ENCODE measurements at places on chromosomes 5 and 9.
A peak's percentile ranks its signal among the peaks of the same experiment; 100 is the strongest.

DNA sequence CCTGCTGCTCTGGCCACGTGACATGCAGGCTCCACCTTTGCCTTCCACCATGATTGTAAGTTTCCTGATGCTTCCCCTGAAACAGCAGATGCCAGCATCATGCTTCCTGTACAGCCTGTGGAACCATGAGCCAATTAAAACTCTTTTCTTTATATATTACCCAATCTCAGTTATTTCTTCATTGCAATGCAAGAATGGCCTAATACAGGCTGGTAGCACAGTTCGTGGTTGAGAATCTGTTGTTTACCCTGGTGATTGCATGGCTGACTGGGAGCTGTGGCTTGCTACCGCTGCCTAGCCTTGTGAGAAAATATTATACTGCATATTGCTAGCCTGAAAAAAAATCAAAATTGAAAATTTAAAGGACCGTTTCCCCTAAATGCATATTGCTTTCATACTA is 44.8 kb upstream of the PTPN3 start:
- no peak for DNase-seq

DNA sequence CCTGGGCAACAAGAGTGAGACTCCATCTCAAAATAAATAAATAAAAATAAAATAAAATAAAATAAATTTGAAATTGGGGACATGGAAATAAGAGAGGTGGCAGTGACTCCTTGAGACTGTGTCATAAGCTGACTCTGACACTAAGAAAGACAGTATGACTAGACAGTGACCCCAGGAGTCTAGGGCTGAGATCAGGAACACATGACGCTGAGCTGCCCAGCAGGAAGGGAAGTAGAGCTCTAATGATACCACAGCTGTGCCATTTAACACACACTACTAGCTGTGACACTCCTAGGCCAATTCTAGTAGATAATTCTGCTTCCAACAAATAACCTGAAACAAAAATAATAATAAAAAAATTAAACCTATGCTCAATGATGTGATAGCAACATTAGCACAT is 293.0 kb downstream of the SEC61B start:
- DNase-seq, result no peak

DNA sequence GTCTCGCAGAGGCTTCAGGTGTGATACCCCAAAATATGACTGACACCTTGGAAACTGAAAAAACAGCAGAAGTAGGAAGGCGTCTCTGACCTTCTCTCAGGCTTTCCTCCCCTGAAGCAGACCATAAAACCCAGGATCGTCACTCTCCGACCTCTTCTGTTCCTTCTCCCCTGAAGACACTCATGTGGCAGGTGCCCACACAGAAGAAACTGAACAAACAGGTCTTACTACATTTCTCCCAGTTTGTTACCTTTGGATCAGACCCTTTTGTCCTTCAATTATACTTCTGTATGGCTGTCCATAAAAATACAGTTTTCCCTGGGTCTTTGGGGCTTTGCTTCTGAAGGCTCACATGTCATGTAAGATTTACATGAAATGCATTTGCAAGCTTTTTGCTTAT is 10.3 kb upstream of the PRUNE2 start:
- no peak for DNase-seq

GRCh38 chr9:107700847-107701246 is 211.3 kb upstream of the KLF4 start:
- no peak for DNase-seq

DNA sequence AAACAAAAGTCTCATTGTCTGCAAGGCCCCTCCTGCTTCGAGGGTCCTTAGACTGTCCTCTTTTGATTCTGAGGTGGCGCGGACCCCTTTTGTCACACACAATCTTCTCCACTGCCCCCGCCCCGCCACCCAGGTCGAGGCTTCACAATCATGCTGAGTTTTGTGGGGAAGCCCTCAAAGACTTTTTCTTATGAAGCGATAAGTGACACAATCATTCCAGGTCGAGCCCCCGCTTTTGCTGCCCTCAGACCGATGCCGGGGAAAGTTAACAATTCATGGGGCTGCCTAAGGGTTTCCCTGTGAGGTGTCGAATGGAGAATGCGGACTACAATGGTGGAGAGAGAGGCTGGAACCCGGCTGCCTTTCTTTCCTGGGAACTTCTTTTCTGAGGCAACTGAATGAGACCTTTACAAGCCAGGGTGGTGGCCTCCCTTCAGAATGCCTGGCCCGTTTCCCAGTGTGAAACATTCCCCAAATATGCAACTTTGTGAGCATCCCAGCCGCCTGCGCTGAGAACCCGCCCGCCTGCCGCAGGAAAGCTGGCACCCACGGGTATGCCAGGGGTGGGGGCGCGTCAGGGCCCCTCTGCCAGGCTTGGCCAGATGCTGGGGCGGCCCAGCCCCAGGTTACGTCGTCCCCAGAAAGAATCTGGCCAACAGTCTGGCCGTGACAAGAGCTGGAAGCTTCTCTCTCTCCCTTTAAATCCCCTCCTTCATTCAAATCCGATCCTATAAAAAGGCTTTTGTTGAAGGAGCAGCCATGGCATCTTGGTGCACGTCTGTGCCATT is 71.9 kb downstream of the MAP1B start:
- no peak for DNase-seq

- DNase-seq, result no peak
These were observed 25.5 kb downstream of the FOXI1 start for GRCh38 chr5:170131235-170131634.

- DNase-seq, result peak; percentile 19
These were observed 56.3 kb downstream of the DAB2IP start for GRCh38 chr9:121707477-121708424.

DNA sequence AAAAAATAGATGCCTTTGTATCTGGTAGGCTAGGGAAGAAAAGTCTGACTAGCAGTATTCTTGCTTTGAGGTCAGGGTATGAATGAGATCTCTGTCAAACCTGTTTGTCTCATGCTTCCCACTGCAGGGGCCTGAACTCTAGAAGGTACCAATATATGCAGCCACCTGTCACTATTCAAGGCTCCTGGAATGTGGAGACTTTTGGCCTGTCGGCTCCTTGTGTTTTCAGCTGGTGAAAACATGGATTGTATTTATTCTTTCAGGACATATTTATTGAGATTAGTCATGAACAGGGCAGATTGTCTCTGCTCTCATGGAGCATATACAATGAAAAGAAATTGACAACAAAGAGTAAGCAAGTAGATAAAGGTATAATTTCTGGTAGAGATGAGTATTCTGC is 255.8 kb downstream of the ARHGAP26 start:
- DNase-seq, result no peak

DNA sequence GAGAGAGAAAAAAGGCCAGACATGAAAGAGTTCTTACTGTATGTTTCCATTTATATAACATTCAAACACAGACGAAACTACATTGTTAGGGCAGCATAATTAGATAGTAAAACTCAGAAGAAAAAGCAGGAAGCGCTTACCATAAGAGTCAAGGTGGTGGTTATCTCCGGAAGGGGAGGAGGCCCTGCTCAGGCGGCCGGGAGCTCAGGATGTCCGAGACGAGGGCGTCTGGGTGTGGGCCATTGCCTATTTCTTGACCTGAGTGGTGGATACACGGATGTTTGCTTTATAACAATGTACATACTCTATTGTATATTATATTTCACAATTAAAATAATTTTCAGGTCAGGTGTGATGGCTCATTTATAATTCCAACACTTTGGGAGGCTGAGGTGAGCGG is 80.9 kb upstream of the COL5A1 start:
- DNase-seq, result no peak

DNA sequence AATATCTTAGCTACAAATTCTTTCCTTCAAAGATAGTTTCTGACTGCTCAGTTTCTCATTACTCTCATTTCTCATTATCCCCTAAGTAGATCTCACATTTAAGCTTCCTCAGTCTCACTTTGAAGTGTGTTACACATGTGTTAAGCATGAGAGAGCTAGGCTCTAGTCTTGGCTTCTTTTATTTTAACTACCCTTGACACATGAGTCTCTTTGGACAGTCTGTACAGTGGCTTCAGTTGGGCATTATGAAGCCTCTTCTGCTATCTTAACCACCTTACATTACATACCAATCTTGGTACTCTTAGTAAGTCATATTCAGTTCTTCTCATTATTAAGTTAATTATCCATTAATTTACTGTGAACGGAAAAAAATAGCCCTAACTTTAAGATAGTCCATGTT is 232.5 kb downstream of the FBXL17 start:
- DNase-seq, result no peak

DNA sequence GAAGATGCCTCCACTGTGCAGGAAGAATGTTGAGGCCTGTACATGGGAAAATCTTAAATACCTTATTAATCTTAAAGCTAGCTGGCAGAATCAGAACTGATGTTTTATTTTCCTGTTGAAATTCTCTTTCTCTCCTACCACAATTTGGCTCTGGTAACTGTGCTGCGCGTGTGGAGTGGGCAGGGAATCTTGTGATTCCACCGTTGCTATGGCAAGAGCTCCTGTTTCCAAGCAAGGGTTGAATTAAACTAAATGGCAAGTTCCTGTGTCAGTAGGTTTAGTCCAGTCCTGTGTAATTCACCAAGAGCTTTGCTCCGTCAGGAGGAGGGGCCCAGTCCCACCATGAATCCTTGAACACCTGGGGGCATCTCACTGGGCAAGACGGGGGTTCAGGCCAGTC is 36.4 kb downstream of the NXNL2 start:
- DNase-seq, result no peak

DNA sequence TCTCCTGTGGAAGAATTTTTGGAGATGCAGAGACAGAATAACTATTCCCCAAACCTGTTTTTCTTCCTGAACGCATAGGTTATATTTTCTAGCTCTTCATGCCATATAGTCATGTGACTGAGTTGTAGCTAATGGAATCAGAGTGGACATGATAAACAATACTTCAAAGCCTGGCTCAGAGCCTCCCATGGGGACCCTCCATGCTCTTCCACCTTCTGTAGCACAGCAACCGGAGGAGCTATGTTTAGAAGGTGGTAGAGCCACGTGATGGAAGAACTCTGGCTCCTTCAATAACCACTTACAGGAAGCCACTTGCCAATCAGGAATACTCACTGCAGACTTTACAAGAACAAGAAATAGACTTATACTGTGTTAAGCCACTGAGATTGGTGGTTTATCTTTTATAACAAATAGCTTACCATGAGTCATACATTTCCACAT is 39.2 kb downstream of the NADK2 start:
- DNase-seq, result no peak

- DNase-seq, result no peak
These were observed 175.7 kb downstream of the PBX3 start for GRCh38 chr9:125922854-125923253.

DNA sequence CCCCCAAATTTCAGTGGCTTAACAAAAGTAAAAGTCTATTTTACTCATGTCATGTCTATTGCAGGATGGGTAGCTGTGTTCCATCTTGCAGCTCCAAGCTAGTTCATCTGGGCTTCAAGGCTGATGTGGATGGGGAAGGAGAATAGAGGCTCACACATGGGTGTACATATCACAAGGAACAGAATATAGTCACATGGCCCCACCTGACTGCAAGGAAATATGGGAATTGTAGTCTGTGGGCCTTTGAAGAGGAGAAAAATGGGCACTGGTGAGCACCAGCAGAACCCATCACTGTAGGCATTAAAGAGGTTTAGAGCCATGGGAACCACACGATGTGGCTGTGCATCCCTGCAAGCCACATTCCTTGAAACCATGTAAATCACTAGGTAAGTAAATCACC is 17.9 kb upstream of the TRIO start:
- DNase-seq, result no peak

- no peak for DNase-seq
These were observed 30.8 kb downstream of the RASGRF2 start for GRCh38 chr5:80990971-80991370.

DNA sequence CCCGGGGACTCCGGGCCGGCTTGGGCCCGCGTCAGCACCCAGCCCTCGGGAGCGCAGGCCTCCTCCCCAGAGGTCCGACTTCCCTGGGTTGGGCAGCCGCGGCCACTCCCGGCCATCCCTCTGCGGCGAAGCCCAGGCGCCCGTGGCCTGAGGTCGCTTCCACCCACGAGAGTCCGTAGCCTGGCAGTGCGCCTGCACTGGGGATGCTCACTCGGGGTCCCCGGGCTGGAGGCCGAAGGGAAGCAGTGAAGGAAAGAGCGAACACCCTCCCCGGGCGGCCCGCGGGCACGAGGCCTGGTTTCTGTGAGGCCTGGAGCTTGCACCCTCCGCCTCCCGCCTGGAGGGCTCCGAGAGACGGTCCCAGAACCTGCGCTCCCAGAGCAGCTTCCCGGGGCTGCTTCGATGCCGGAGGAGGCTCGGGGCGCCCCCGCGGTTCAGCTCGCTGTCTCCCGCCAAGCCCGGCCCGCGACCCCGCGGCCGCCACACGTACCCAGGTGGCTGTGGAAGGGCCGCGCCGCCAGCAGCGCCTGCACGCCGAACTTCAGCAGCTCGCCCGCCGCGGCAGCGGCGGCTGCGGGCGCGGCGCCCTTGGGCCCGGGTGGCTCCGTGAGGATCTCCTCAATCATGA is 607 bp downstream of the BARX1 start:
- DNase-seq, result no peak

DNA sequence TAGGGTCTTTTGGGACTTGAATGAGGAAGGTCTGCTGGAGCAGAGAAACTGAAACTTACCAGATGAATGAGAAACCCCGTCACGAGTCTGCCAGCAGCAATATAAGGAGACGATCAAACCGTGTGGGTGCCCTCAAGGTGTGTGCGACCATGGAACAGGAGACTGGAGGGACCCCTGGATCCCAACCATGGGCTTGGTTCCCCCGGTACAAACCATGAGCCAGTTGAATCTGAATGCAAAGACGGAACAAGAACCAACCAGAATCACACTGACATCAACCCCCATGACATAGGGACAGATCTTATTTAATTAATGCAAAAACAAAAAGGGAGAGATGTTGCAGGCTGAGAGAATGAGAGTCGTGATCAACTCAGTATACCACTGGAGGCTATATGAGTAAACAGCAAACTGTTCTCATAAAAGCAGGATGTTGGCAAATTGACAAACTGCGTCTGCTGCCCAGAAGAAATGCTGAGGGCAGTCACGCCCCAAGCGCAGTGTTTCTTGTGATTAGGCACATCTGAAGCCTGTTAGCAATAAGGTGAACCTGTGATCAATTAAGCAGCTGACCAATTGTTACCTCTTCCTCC is 475.5 kb upstream of the ACO1 start:
- no peak for DNase-seq

DNA sequence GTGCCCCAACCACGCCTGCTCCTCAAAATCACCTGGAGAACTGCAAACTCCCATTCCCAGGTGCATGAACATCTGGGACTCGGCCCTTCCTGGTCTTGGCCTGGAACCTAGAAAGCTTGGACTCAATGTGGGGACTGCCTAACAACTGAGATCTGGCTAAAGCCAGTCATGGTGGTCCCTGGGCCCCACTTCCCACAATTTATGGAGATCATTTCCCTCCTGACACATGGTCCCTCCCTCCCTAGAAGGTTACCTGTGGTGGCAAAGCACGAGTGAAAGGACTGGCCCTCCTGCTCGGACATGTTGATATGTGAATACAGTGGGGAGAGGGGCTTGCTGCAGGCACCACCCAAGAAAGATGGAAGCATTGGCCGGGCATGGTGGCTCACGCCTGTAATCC is 18.8 kb downstream of the BICD2 start:
- no peak for DNase-seq

DNA sequence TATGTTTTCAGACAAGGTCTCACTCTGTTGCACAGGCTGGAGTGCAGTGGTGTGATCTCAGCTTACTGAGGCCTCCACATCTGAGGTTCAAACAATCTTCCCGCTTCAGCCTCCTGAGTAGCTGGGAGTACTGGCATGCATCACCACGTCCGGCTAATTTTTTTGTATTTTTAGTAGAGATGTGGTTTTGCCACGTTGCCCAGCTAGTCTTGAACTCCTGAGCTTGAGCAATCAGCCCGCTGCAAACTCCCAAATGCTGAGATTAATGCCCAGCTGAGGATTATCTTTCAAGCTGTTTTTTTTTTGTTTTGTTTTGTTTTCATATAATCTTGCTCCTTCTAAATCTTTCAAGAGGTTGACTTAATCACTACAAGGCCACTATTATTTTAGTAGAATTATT is 47.3 kb upstream of the SLC28A3 start:
- no peak for DNase-seq

Data from activated CD4-positive, alpha-beta memory T cell treated with anti-CD3 and anti-CD28 coated beads for 36 hours (primary cell).